ENCODE measurements at places on chromosomes 1 and 21. TPM values are rescaled to one million over a fixed set of nuclear protein-coding genes. Genes with fewer than 3 reads are reported as not detected.

DNA sequence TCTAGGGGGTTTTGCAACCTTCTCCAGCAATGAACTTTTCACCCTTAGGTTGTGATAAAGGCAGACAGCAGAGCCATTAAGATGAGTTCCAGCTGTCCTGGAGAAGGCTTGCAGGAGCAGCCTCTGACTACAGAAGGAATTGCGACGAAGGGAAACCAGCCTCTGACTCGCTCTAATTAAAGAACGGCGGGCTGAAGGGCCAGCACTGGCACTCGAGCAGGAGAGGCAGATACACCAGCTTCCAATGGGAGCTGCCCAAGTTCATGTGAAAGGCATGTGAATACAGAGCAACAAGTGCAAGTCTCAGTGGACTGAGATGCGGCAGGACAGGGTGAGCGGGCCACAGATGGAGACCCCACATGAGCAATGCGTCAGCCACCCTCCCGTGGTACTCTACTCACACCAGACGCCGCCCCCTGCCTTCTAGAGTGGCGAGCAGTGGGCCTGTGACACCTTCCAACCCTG, 15.7 kb downstream of the RCC2 start:
- DNase-seq: no peak

DNA sequence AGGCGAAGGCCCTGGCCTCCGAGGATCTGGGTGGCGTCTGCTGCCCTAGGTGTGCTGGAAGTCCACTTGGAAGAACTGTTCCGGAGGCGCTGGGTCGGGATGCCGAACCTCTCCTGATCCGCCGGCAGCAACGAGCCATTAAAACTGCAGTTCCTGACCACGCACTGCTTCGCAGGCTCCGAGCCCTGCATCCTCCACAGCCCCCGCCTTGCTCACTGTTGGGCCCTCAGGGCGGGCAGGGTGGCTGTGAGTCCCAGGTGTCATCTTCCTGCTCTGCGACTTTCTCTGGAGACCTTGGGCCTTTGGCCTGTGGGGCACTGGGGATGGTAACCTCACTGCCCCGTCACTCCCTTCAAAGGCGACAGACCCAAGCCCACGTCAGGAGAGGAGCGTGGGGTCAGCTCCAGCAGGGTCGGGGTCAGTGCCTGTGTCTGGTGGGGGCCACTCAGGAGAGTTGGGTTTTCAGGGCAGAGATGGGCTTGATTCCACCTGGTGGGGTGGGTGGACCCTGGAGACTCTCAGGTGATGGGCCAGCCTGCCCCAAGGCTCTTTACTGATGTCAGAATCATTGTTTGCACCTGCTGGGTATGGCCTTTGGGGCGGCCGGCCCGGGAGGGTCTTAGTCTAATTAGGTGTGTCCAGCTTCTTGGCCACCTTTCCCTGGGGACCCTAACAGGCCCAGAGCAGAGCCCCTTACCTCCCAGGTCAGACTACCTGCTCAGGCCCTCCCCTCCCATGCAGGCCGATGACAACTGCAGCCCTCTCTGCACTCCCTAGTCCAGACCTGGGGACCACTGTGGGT, 3.1 kb downstream of the PRXL2B start:
- no peak for DNase-seq

DNA sequence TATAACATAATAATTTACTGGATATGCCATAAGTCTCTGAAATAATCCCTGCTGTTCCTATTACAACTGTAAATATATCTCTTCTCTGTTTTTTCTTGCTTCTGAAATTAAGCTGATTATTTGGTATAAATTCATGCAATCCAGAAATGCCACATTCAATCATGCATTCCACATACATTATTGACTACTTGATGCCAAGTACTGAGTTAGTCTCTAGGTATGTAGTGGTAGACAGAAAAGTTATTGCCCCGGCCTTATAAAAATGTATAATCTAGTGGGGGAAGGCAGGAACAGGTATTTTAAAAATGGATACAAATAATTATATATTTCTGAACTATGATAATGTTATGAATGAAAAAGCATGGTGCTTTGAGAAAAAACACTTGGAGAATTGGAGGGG, 338.6 kb upstream of the SNX7 start:
- peak; percentile 65 for DNase-seq

DNA sequence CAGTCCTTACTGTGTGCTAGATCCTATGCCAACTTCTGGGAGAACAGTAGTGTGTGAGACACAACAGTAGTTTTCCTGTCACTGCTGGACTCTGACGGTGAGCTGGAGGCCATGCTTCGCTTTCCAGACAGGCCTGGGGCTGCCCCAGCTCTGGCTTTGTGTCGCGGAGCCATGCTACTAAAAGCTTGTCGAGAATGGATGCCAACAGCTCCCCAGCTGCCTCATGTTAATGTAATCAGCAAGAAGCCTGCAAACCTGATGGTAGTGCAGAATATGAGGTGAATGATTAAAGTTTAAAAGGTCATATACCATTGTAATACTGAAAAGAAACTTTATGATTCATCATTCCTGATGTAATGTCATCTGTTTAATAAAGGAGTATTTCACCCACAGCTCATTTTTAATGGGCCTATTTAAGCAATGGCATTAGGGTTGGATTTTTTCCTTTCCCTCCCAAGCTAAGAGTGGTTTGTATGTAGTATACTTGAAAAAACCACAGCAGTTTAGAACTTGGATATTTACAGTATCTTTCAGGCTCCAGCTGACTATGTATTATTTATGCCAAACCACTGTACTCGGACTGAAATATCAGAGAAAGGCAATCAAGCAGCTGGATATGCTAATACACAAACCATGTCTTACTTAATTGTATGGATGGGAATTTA, 343.0 kb downstream of the NUF2 start:
- DNase-seq: no peak

Gene S100A16
- 54.4 TPM for total RNA-seq

Gene GJA9
- not detected for total RNA-seq
